ENCODE measurements at places on chromosomes 11 and 22. TPM values are rescaled to one million over a fixed set of nuclear protein-coding genes. Genes with fewer than 3 reads are reported as not detected.
A peak's percentile ranks its signal among the peaks of the same experiment; 100 is the strongest.

Gene C22orf31
- total RNA-seq, result not detected

Gene TEX12
- 0.97 TPM for total RNA-seq

Gene ALDH3B1
- total RNA-seq, result 10.9 TPM

Gene NAALAD2
- 4.4 TPM for total RNA-seq

Gene TTC36
- not detected for total RNA-seq

DNA sequence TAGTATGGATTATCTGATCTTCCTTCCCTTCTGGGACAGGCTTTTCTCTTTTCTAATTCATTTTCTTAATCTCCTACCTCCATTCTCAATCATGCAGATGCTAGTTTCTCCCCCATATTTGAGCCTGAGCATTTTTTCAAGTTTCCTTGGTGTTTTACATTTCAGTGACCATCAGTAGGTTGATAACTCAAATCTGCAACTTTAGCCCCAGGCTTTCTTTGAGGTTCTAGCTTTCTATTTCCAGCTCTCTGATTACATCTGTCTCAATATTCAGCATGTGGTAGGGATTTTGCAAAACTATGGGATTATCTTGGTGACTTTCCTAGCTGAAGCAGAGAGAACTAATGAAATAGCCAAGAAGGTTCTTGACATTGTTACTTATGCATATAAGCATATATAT lies 67.8 kb downstream of the ARHGEF12 start:
- H3K4me1 ChIP-seq, result peaks cover 2% of the 10 kb centered on the region
- H3K27ac ChIP-seq, result no peak overlapping the region
- H3K27me3 ChIP-seq, result no peaks in the 10 kb centered on the region
- DNase-seq, result no peak
- no peaks in the 10 kb centered on the region for H3K36me3 ChIP-seq

- H3K4me1 ChIP-seq, result no peaks in the 10 kb centered on the region
- no peak overlapping the region for H3K4me3 ChIP-seq
- no peak overlapping the region for H3K27ac ChIP-seq
Observed at GRCh38 chr11:122777343-122777742, 61.0 kb upstream of the CRTAM start.

GRCh38 chr11:110891411-110891810 lies 179.2 kb upstream of the ARHGAP20 start:
- no peak overlapping the region for H3K4me3 ChIP-seq
- no peak for DNase-seq
- no peaks in the 10 kb centered on the region for H3K4me1 ChIP-seq
- H3K27ac ChIP-seq, result no peak overlapping the region

DNA sequence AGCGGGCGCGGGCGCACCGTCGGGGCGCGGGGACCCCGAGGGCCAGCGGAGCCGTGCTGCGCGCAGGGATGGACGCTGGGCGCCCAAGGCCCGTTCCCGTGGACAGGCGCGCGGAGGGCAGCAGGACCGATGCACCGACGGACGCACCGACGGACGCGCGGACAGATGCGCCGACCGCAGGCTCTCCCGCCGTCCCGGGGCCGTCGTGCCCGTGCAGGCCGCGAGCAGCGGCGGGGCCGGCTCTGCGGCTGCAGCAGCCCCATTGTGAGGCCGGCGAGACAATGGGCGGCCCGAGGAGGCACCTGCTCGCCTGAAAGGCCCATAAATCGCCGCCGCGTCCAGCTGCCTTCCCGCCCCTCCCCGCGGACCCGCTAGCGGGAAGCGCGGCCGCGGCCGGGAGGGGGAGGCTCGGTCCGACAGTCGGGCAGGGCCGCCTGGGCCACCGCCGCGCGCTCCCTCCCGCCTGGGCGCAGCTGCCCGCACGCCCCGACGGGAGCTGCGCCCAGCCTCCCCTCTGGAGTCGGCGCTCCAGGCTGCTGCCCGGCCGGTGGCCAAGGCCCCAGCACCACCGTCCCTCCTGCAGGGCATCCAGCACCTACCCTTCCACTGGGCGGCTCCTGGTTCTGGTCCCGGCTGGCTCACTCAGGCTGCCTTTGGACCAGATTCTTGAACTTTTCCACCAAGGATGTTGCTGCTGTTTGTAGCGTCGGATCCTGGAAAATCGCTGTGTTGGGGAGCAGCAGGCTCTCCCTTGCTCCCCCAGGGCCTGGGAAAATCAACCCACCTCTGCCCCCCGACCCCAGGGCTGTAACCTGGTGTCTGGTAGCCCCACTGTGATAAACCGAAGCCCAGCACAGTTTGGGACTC lies 15.8 kb downstream of the CDKN1C start:
- H3K4me1 ChIP-seq, result no peaks in the 10 kb centered on the region
- no peak overlapping the region for H3K4me3 ChIP-seq
- H3K27ac ChIP-seq, result no peak overlapping the region

DNA sequence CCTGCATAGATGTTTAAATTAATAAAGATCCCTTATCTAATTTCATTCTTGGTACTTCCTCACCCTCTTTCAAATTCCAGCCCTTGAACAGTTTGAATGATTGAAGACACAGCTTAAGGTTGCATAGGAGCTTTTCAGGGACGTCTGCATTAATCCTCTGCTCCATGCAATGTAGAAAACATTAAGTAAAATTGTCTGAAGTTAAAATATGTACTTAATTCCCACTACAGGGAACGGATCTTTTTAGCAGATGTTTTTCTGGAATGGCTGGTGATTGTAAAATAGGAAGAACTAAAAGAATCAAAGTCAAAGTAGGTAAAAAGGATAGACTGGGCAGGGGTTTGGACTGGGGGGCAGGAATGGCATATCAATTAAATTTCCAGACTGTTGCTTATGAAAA lies 58.9 kb downstream of the ABTB2 start:
- DNase-seq, result no peak
- H3K27ac ChIP-seq, result no peak overlapping the region
- H3K4me3 ChIP-seq, result no peak overlapping the region
- no peaks in the 10 kb centered on the region for H3K27me3 ChIP-seq

DNA sequence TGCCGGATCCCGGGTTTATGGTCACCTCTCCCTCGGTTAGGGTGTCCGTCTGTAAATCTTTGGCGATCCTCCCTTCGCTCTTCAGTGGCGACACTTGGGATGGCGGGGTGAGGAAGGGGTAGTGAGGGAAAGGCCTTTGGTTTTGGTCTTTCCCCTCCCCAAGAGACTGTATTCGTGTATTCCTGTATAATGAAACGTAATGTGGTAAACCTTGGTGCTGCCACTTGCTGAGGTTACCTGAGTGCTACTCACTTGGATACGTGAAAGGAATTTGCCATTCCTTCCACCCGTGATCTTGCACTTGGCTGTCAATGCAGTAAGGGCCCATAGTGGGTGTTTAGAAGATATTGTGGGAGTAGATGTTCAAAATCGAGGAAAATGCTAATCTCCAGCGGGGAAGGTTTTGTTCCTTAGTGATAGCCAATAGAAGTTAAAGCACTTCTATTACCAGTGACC lies 578 bp upstream of the NUP160 start:
- H3K4me3 ChIP-seq, result peak overlapping the region; percentile 73
- peak overlapping the region; percentile 82 for H3K27ac ChIP-seq
- H3K36me3 ChIP-seq, result no peaks in the 10 kb centered on the region
- DNase-seq, result no peak
- H3K27me3 ChIP-seq, result no peaks in the 10 kb centered on the region

- no peaks in the 10 kb centered on the region for H3K4me1 ChIP-seq
- H3K36me3 ChIP-seq, result no peaks in the 10 kb centered on the region
- no peak overlapping the region for H3K4me3 ChIP-seq
- DNase-seq, result no peak
- H3K27me3 ChIP-seq, result no peaks in the 10 kb centered on the region
Observed at GRCh38 chr11:80822308-80822707, 1381.5 kb upstream of the TENM4 start.

DNA sequence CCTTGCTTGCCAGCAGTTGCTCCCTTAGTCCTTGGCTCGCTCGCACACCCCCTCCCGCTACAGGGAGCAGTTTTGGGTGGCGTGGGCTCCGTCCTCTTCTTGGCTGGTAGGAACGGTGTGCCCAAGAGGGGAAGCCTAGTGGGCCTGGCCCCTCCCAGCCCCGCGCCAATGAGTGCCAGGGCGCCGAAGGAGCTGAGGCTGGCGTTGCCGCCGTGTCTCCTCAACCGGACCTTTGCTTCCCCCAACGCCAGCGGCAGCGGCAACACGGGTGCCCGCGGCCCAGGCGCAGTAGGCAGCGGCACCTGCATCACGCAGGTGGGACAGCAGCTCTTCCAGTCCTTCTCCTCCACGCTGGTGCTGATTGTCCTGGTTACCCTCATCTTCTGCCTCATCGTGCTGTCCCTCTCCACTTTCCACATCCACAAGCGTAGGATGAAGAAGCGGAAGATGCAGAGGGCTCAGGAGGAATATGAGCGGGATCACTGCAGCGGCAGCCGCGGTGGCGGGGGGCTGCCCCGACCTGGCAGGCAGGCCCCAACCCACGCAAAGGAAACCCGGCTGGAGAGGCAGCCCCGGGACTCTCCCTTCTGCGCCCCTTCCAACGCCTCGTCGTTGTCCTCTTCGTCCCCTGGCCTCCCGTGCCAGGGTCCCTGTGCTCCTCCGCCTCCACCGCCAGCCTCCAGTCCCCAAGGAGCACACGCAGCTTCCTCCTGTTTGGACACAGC lies 1.6 kb downstream of the C11orf87 start:
- no peaks in the 10 kb centered on the region for H3K4me1 ChIP-seq
- no peak for DNase-seq
- H3K4me3 ChIP-seq, result no peak overlapping the region
- no peaks in the 10 kb centered on the region for H3K36me3 ChIP-seq
- no peaks in the 10 kb centered on the region for H3K27me3 ChIP-seq
